Activated T-helper 17 cell treated with anti-CD3 and anti-CD28 coated beads, Interleukin-2, amount 50 U/mL, for 72 hours (primary cell): ENCODE measurements at places on chromosomes 4 and X. TPM values are rescaled to one million over a fixed set of nuclear protein-coding genes. Genes with fewer than 3 reads are reported as not detected.

The IGSF1 gene
- not detected for total RNA-seq

The XAGE2 gene
- not detected for total RNA-seq

DNA sequence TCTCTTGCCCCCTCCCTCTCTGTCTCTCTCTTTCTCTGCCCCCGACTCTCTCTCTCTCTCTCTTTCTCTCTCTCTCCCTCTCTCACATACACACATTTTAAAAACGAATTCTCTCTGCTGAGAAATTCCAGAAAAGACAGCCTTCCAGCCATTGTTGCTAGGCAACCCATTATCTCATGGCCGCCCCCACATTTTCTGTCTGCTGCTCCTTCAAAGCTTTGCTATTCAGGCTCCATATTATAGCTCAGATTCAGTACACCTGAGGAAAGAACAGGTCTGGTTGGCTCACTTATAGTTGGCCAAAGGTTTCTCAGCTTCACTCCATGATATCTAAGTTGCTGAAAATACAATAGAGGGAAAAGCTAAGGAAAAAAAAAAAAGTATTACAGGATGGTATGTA lies 174.4 kb upstream of the RADX start:
- H3K27me3 ChIP-seq: peaks cover 4% of the 10 kb centered on the region
- no peak overlapping the region for H3K27ac ChIP-seq
- H3K36me3 ChIP-seq: no peaks in the 10 kb centered on the region
- H3K4me1 ChIP-seq: no peaks in the 10 kb centered on the region

The TRIM75 gene
- not detected for total RNA-seq

The PLAC1 gene
- total RNA-seq: 1.1 TPM
